Cardiac septum (tissue), 1 donor: ENCODE measurements at places on chromosomes 2 and 18.

DNA sequence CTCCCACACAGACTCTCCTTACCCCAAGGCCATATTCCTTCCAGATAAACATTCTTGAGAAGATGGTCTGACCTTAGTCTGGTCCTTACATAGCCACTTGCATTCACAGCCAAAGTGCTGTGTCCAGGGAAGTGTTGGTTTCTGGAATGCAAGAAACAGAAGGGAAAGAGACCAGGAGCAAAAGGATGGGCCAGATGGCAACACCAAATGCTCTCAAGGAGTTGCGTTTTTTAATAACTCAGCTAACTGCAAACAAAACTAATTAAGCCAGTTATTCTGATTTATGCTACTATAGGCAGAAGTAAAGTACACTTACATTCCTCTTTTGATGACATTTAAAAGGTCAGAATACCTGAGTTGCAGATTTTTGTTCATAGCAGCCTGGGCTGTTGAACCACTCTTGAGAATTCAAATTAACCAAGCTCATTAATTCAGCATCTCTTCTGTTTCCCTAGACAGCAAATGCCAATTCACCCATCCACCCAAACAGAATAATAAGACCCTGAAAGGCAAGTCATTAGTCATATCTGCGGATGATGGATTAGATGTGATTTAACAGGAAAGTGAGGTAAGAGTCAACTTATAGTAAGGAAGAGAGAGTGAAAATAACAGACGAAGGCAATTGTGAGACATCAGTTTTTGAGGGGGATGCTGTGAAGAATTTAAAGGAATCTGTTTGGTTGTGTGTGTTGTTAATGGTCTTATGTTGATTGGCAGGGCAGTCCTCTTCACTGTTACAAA lies 18.8 kb downstream of the CCDC85A start:
- no peak for DNase-seq

GRCh38 chr2:70835643-70836042 lies at the start of gene CD207:
TSS of gene CD207 (minus strand) at chr2:70835816. CDS start at chr2:70835776, 40 bp downstream.
- no peak for DNase-seq

DNA sequence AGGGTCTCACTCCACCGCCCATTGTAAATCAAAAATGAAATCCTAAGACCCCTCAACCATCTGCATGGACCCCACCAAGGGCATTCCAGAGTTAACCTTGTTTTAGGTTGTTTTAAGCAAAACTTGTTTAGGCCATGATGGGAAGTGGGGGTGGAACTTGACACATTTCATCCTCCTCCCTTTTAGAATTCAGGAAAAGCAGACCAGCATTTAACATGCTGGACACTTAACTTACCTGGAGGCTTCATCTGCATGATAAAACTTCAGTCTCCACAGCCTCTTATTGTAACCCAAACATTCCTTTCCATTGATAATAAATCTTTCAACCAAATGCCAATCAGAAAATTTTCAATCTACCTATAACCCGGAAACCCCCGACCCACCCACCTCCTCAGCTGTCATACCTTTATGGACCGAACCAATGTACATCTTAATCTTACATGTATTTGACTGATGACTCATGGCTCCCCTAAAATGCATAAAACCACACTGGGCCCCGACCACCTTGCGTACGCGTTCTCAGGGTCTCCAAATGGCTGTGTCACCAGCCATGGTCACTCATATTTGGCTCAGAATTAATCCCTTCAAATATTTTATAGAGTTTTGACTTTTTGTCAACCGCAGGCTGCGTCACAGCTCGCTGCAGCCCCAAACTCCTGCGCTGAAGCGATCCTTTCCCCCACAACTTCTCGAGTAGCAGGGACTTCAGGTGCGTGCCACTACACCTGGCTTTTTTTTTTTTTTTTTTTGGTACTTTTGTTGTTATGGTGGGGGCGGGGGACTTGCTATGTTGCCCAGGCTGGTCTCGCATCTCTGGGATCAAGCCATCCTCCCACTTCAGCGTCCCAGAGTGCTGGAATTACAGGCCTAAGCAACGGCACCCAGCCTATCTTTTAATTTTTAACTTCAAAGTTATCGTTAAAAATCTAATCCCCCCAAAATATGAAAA lies 917 bp downstream of the MPPE1 start:
- no peak for DNase-seq

- DNase-seq, result no peak
Measured at GRCh38 chr18:35442701-35443100, 55.1 kb downstream of the INO80C start.

- no peak for DNase-seq
Measured at GRCh38 chr18:58175122-58175785, 131.2 kb downstream of the NEDD4L start.

GRCh38 chr2:86471637-86472036 lies 30.5 kb downstream of the KDM3A start:
- DNase-seq, result no peak

DNA sequence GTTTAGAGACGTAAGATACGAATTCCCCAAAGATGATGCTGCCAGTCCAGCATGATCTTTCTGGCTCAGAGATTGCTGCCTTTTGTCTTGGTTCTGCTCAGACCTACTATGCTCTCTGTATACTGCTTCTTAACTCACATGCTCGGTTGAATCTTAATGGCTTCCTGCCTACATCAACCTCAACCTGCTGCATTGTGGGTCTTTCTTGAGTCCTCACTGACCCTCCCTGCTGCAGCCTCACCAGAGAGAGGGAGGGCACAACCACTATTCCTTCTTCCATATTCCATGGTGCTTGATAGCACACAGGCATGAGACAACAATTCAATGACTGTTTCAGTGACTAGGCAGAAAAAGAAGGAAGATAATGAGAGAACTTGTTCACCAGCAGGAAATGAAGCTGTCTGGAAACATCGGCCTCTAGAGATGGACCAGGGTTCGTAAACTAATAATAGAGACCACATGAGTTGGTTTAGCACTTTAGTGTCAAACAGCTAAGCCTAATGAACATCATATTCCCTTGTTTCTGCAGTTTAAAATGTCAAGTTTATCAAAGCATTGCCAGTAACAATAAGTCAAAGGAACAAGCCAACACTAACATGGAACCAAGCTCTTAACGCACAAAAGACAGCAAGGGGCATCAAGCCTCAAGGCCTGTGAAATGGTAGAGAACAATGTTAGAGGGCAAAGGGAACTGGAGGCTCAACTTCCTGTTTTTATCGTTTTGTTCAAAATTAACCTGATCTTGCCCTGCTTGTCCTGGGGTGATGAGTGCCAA lies 333.9 kb downstream of the PDE11A start:
- no peak for DNase-seq

DNA sequence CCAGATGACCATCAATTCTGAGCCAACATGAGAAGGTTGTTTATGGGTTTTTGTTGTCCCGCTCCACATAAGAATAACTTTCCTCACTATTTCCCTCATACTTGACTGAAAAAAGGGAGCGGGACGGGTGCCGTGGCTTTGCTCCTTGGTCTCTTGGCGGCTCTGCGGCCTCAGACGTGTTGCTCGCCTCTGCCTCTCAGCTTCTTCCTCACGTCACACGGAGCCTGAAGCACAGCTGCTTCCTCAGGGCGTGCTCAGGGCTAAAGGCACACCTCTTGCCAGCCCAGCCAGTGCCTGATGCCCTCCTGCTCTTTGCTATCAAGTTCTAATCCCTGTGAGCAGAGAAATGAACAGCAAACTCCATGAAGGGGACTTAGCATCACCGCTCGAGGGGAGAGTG lies 17.9 kb upstream of the ID2 start:
- DNase-seq, result peak; percentile 53

GRCh38 chr2:174704061-174704460 lies 60.2 kb downstream of the CHRNA1 start:
- no peak for DNase-seq

- no peak for DNase-seq
Measured at GRCh38 chr2:1887915-1888314, 143.6 kb upstream of the PXDN start.

DNA sequence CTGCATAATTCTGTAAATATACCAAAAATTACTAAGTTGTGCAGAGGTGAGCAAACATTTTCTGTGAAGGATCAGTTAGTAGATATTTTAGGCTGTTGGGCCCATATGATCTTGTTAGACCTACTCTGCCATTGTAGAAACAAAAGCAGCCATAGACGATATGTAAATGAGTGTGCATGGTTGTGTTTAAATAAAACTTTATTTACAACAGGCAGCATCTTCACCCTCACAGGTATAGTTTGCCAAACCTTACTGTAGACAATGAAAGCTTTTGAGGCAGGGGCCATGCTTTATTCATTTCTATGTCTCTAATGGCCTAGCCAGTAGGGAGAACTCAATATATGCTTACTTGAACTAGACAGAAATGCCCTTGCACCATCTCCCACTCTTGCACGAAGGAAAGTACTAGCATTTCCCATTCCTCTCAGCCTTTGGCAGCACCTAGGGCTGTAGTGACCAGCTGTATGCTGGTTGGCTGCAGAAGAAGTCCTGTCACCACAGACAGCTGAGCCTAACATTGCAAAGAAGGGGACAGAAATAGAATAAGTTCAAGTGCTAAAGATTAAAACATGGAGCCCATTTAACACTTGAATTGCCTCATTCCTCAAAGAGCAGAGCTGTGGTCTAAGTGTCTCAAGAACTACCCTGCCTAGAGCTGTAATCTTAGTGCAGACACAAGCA lies 305.1 kb upstream of the MGAT5 start:
- no peak for DNase-seq

GRCh38 chr2:118085173-118086023 lies 2.9 kb upstream of the INSIG2 start:
- no peak for DNase-seq

GRCh38 chr18:46070815-46071652 lies 1.0 kb downstream of the PSTPIP2 start:
- no peak for DNase-seq

GRCh38 chr2:190209559-190209958 lies 110.1 kb downstream of the HIBCH start:
- no peak for DNase-seq

DNA sequence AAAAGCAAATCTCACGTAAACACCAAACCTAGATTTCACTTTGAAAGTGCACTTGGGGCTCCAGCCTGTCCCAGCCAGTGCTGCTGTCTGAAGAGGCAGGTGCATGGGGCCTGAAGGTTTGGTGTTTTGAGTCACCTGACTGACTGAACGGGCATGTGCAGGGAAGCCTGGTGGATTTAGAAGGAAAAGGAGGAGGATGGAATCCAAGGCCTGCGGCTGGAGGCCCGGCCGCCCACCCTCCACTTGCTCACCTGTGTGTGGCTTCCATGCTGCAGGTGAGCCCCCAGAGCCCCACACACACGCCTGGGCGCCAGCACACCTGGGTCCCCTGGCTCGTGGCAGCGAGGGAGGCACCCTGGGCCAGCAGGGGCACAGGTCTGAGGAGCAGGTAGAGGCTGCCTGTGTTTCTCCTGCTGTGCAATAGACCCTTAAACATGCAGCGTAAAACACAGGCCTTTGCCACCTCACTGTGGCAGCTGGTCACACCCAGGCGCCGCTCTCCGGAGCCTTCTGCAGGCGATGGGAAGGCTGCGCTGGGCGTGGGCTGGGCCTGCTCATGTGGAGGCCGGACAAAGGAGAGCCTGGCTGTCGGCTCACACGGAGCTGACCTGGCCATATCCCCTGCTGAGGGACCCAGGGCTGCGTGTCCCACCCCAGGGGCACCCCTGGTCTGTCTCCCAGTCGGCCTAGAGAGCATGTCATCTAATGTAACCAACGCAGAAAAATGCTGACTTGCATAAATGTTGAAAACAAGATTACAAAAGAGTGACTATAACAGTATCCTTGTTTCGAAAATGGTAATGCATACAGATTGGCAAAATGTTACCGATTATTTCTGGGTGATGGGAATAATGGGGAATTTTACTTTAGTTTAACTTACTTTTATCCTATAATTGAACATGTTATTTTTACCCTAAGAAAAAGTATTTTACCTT lies 71.3 kb downstream of the TMEM18 start:
- no peak for DNase-seq

DNA sequence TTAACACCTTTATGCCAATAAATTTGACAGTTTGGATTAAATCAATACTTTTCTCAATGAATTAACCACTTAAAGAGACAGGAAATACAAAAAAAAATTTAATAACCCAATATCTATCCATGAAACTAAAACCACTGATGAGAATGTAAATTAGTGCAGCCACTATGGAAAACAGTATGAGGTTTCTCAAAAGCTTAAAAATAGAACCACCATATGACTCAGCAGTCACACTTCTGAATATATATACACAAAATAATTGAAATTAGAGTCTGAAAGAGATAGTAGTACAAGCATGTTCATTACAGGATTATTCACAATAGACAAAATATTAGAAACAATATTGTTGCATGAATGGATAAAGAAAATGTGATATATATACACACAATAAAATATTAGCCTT lies 382.1 kb upstream of the SETBP1 start:
- no peak for DNase-seq

- peak; percentile 55 for DNase-seq
Measured at GRCh38 chr2:10911291-10912075, at the start of gene KCNF1. TSS of gene KCNF1 (plus strand) at chr2:10911934. CDS start at chr2:10912427, 493 bp downstream.

- no peak for DNase-seq
Measured at GRCh38 chr2:213868526-213868925, 542.3 kb upstream of the VWC2L start.

- DNase-seq, result no peak
Measured at GRCh38 chr2:175063741-175064140, 58.6 kb upstream of the CHN1 start.

- DNase-seq, result no peak
Measured at GRCh38 chr2:36366491-36367120, 11.0 kb downstream of the CRIM1 start.

DNA sequence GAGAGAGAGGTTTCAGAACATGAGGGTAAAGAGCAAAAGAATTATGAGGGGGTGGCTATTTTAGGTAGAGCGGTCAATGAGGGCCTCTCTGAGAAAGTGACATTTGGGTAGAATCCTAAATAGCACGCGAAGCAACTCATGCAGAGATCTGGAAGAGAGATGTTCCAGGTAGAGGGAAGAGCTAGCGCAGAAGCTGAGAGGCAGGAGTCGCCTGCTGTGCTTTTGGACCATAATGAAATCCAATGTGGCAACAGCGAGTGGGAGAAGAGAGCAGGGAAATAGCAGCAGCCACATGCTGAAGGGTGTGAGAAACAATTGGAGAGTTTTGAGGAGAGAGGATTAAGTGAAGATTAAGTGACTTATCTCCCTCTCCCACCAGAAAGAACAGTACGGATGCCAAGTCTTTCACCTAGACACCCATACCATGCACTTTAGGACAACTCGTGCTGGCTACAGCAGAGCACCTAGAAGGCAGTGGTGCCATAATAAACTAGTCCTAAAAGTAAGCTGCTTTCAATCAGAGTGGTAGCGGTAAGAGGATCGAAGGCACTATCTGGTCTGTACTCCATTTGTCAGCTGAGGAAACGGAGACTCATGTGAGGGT lies 129.7 kb downstream of the LRP2 start:
- DNase-seq, result no peak

- no peak for DNase-seq
Measured at GRCh38 chr2:12897181-12897580, 180.4 kb downstream of the TRIB2 start.

- no peak for DNase-seq
Measured at GRCh38 chr2:225994748-225995405, 595.4 kb downstream of the NYAP2 start.

- no peak for DNase-seq
Measured at GRCh38 chr2:75476761-75477160, 84.0 kb downstream of the EVA1A start.
